ENCODE measurements at places on chromosomes 11 and 22.

GRCh38 chr11:19980957-19981669 is 179.2 kb downstream of the DBX1 start:
- no peak for DNase-seq

GRCh38 chr22:23106906-23107367 is 34.9 kb downstream of the RSPH14 start:
- DNase-seq = peak; percentile 27

DNA sequence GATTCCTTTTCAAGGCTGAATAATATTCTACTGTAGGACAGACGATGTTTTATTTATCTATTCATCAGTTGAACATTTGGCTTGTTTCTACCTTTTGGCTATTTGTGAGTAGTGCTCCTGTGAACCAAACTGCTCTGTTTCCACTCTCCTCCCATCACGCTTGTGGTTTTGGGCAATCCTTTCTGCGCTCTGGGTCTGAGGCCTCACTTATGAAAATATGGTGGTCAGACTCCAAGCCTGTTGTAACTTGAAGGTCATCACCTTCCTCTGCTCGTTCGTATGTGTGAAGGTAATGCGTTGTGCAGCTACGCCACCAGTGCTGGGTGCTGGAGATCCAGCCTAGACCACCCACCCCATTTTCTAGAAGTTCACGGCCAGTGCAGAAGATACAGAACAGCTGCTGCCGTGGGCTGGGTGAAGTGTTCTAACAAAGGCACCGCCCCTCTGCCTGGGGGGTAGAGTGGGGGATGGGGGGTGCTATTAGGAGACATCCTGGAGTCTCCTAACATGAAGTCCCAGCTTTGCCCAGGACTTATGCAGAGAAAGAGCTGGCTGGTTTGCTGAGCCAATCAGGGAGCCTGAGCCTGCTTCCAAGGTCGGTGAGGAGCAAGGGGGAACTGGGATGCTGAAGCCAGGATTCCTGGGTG is 21.0 kb downstream of the PTPN5 start:
- no peak for DNase-seq

- DNase-seq = no peak
Observed at GRCh38 chr22:35452351-35452781, 52.4 kb downstream of the MCM5 start.

GRCh38 chr11:83572581-83573496 is 286.7 kb upstream of the CCDC90B start:
- no peak for DNase-seq

DNA sequence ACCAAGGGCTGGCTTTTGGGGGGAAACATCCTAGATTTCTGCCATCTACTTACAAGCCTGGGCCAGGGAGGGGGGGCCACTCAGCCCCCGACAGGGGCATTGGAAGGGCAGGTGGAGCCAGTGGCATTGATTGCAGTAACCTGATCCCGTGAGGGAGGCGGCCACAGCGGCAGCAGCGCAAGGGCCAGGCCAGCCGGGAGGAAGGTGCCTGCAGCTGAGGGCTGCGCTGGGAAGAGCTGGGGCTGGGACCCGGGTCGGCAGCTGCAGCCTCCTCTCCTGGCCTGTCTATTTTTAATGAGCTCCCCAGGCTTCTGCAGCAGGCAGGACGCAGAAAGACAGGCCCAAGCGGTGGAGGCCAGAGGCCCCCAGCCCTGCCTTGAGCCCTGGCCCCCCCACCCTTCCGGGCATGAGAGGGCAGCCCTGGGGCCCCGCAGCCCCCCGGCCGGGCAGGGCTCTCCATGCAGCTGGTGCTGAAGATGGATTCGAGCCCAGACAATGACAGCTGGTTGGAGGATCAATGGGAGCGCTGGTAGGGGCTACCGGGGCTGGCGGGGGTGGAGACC is 10.6 kb downstream of the FREY1 start:
- no peak for DNase-seq

GRCh38 chr22:36395055-36395849 is 7.5 kb upstream of the MYH9 start:
- no peak for DNase-seq

DNA sequence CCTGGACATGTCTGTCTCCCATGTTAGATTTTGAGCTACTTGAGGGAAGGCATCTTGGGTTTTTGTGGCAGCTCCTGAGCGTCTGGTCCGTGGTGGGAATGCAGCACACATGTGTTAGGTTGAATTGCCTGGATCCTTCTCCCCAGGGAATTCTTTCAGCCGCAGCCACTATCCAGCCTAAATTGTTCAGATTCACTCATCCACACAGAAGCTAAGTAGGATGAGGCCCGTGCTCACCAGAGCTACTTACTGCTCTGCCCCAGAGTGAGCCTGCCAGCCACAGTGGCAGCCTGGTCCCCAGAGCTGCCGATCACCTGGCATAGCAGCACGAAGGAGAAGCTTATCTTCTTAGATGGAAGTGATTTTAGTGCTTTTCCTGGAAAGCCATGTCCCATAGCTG is 34.4 kb upstream of the SORL1-AS1 start:
- DNase-seq = no peak

GRCh38 chr11:108858622-108859021 is 193.8 kb downstream of the DDX10 start:
- DNase-seq = no peak

- no peak for DNase-seq
Observed at GRCh38 chr11:114928260-114928870, 250.0 kb downstream of the NXPE2 start.

DNA sequence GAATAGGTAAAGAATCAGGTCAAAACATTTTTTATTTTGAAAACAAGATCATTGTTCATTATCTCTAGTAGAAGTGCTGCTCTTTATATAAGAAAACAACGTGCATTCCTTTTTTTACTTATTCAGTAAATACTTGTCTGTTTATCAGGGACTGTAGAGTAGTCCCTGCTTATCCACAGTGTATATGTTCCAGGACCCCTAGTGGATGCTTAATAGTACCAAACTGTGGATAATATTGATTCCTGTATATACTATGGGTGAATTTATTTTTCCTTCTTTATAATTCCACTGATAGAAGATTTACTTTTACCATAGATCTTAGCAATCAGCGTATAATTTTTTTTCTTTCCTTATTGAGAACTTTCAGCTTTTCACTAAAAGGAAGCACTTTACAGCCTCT is 32.6 kb downstream of the CEP295 start:
- DNase-seq = no peak

- no peak for DNase-seq
Observed at GRCh38 chr11:133072378-133072777, 459.9 kb downstream of the OPCML start.

GRCh38 chr11:126862664-126863243 is 137.8 kb downstream of the KIRREL3 start:
- DNase-seq = no peak

GRCh38 chr11:7281079-7281478 is 29.4 kb downstream of the SYT9 start:
- DNase-seq = no peak

GRCh38 chr11:83174008-83174407 is 17.1 kb downstream of the PCF11 start:
- no peak for DNase-seq

GRCh38 chr22:45208993-45209838 is 31.5 kb downstream of the KIAA0930 start:
- DNase-seq = no peak

- DNase-seq = no peak
Observed at GRCh38 chr11:100467821-100468508, 219.1 kb upstream of the ARHGAP42 start.

DNA sequence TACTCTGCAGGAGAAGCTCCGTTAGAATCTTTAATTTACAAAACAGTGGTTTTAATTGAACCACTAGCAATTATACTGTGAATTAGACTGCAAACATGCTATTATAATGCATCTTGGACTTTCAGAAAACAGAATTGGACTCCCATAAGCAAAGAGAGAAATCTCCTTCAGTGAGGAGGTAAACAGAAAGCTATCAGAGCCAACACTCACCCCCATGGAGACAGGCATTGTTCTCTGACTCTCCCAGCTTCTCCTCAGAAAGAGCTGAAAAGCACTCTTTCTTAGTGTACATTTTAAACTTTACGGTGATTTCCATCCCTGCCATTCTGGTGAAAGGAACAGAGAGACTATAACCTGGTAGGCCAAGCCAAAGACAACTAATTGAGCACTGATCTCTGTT is 176.9 kb downstream of the GRIA4 start:
- DNase-seq = peak; percentile 77

DNA sequence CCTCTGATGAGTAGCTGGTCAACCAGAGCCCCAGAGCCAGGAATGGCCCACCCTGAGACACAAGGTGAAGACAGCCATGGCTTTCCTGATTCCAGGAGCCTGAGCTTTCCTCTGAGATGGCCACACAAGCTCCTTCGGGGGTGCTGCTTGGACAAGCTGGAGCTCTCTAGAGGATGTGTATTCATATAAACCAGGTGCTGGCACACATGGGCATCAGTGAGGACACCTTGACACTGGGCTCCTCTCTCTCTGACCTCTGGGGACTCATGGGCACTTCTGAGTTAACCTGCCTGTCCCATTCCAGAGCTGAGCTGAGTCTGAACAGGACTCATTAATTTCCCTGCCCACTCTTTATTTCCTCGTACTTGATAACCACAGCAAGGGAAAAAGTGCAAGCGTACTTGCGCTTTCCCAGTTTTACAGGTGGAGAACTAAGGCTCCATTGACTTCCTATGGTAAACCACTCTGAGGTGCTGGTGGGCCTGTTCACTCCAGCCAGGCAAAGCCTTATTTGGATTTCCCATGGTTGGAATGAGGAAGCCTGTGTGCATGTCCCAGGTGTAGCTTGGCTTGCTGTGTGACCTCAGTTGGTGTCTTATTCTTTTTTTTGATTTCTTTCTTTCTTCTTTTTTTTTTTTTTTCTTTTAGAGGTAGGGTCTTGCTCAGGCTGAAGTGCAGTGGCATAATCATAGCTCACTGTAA is 25.4 kb downstream of the INSC start:
- DNase-seq = no peak

DNA sequence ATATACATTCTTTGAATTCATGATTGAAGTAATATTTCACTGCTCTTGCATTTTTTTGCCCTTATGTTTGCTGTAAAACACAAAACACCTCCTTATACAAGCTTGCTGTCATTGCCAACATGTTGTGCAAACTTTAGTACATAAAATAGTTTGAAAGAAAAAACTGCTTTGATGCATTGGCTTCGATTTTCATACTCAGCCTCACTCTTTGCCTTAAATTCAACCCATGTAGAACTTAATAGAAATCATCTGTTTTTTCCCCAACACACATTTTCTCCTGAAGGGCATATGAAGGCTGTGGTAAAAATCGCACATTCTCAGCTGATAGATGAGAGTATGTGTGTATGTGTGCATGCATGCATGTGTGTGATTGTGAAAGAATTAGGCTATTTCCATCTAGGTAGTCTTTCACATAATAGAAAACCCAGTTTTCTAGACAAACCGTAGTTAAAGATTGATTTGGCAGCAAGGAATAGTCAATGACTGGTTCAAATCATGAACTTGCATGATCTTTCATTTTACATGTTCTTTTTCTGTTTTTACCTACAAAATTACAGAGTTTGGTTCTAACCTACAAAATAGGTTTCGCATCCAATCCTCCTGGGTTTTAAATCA is 72.8 kb upstream of the MTMR2 start:
- DNase-seq = no peak

- DNase-seq = no peak
Observed at GRCh38 chr22:41664490-41664889, 24.2 kb downstream of the SNU13 start.

GRCh38 chr11:32333320-32333991 is 101.9 kb downstream of the WT1 start:
- peak; percentile 40 for DNase-seq

- no peak for DNase-seq
Observed at GRCh38 chr11:75471176-75471973, 38.4 kb upstream of the KLHL35 start.

DNA sequence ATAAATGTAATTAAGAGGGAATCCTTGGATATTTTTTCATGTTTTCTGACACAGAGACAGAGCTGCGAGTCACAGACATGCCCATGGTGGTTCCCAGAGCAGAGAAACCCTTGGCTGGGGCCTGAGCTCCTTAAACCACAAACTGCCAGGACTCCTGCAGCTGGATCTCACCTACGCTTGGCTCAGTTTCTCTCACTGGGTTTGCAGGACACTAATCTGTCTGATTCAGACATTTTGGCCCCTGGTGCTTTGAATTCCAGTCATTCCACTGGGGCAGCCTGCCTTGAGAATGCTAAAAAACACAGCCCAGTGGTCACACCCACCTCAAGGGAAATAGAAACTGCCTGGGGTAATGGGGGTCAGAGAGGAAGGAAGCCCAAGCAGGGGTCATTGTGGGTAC is 122.6 kb downstream of the CCDC81 start:
- DNase-seq = no peak

DNA sequence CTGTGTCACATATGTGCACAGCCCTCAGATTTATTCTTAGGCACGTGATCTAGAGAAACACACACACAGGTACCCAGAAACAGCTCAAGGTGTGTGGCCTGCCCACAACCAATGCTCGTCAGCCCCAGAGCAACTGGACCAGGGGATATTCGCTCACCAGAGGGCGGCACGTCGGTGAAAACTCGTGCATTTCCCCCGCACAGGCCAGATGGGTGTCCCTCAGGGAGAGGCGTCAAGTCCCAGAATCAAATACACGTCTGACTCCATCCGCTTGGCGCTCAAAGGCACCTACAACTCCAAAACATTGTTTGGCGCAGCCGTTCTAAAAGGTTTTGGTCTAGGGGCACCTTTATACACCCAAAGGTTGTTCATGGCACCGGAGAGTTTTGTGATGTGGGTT is 429.0 kb downstream of the BRD1 start:
- DNase-seq = no peak

GRCh38 chr11:116870054-116870453 is 32.6 kb upstream of the APOA1 start:
- no peak for DNase-seq

DNA sequence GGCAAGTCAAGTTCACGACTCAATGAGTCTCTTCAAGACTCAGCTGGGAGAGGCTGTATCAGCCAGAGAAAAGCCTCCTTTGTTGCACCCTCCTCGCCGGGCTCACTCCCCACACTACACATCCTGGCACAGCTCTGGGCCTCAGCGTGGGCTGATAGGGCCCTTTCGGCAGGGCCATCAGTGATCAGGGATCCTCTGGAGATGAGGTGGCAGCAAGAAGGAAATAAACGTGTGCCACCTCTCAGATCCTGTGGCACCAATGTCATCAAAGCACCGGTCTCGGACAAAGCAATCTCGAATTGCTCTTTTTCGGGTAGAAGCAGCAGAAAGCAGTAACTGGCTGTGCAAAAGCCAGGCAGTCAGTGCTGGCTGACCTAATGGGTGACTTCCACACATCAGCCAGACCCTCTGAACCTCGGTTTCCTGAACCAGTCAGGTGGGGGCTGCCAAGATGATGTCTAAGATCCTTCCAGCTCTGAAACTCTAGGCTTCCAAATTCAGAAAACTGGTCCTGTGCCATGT is 2.1 kb downstream of the EHD1 start:
- no peak for DNase-seq

DNA sequence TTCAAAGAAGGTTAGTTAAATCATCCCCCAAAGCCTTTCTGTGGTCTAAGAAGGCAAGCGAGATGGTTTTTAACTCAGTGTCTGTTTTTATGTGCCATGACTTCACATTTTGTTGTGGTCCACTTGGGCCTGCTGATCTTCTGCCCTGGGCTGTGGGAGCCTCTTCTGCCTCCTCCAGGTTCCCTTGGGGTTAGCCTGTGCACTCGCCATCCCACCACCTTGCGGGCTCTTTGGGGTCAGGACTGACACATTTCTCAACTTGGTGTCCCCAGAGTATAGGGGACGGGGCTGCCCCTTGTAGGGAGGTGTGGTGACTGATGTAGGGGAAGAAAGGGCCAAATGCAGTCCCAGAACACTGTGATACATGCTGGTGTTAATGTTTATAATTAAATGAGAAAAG is 207.0 kb downstream of the TBC1D22A start:
- DNase-seq = no peak

- peak; percentile 70 for DNase-seq
Observed at GRCh38 chr11:76721755-76722677, 51.5 kb upstream of the LRRC32 start.
